ENCODE measurements at places on chromosomes 4 and X. TPM values are rescaled to one million over a fixed set of nuclear protein-coding genes. Genes with fewer than 3 reads are reported as not detected.
A peak's percentile ranks its signal among the peaks of the same experiment; 100 is the strongest.

Gene OPN1LW
- not detected for total RNA-seq

Gene CYTL1
- total RNA-seq: not detected

Gene CSN1S1
- not detected for total RNA-seq

Gene ATP7A
- total RNA-seq: 4.8 TPM

Gene HS6ST2
- total RNA-seq: 0.89 TPM

- DNase-seq: no peak
These were observed 332.5 kb upstream of the FAM241A start for GRCh38 chr4:111812760-111813159.

DNA sequence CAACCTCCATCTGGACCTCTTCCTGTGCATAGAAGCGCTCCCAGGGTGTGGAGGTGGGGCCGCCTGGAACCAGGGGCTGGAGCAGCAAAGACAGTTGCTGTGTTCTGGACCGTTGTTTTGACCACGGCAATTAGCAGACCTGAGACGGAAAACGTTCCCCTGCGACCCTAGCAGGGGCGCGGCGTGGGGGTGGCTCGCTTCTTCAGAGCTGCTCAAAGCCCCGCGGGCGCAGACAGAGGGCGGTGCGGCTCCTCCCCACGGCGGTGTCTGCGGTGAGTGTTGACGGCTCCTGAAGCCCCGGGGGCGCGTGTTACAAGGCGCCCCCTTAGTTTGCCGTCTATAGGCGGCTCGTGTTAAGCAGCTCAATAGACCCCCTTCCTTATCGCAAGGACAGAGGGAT is 79.2 kb downstream of the TRIML1 start:
- no peak for DNase-seq

- DNase-seq: no peak
These were observed 13.6 kb upstream of the AMTN start for GRCh38 chr4:70504733-70505132.

GRCh38 chr4:143512978-143513313 is 556 bp upstream of the SMARCA5 start:
- DNase-seq: no peak

- DNase-seq: no peak
These were observed 802.0 kb downstream of the RAPGEF2 start for GRCh38 chr4:159904906-159905305.

GRCh38 chrX:107454302-107454701 is 4.8 kb downstream of the FRMPD3 start:
- no peak for DNase-seq

DNA sequence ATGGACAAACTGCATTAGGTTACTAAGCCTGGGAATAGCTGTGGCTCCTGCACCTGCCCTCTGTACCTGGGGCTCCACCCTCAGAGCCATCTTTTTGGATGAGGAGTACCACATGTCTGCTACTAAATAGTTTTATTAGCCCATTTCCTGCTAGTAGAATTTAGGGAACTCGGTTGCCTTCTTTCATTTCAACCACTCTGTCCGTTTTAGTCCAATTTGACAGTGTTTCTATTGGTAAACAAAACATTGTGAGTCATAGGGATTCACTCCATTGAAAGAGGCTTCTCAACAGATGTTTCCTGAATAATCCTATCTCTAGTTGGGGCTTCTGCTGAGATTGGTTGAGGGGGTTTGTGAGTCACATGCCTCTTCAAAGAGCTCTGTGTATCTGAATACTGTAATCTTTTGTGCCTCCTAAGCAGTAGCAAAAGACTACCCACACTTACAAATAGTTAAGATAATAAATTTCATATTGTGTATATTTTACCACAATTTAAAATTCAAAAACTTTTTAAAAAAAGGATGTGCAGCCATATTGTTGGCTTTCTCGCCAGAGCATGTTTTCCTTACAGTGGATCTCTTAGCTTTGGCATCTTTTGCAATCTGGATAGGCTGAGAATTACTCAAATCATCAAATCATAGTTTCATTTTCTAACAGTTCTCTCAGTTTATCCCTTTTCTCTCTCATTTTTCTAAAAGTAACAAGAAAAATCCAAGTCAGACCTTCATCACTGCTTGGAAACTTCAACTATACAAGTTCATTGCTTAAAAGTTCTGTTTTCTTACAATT is 9.9 kb downstream of the FAM200B start:
- DNase-seq: no peak

DNA sequence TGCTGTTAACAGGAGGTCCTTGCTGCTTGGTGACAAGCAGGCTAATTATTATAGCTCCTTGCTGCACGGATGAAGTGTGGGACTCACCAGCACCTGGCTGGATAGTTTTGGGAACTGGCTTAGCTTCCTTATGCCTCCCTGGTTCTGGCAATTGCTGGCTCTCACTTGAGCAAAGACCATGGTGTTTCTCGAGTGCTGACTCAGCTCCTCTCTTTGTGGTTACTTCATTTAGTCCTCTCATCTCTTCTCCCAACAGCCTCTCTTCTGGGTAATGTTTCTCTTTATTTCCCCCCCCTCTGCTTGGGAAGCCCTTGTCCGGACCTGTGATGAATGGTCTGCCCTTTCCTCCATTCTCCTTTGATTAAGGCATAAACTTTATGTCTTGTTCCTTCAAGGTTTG is 100.4 kb downstream of the CBLL2 start:
- no peak for DNase-seq

- no peak for DNase-seq
These were observed 207.5 kb downstream of the PDGFC start for GRCh38 chr4:156764145-156764544.

DNA sequence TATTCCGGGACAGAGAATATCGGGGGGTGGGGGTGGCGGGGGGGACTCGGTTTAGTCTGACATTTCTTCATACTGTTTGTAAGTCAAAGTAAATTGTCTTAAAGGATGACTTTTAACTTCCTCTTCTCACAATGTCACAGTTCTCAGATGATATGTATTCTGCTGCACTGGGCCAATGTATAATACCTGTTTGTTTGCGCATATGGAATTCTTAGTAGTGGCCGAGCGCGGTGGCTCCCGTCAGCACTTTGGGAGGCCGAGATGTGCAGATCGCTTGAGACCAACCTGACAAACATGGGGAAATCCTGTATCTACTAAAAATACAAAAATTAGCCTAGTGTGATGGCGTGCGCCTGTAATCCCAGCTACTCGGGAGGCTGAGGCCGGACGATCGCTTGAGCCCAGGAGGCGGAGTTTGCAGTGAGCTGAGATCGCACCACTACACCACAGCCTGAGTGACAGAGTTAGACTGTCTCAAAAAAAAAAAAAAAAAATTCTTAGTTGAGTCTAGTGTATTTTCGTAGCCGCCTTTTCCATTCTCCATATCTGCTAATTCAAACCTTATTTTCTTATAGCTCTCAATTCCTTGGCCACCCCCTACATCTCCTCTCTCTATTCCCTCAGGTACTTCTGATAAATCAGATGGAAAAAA is 851 bp downstream of the POLR2B start:
- DNase-seq: peak; percentile 13

- DNase-seq: no peak
These were observed 217.6 kb upstream of the TTC29 start for GRCh38 chr4:147163311-147163710.

- DNase-seq: no peak
These were observed 38.7 kb downstream of the GABRA4 start for GRCh38 chr4:46954643-46955042.

GRCh38 chr4:111230265-111230664 is 607.4 kb upstream of the PITX2 start:
- no peak for DNase-seq

DNA sequence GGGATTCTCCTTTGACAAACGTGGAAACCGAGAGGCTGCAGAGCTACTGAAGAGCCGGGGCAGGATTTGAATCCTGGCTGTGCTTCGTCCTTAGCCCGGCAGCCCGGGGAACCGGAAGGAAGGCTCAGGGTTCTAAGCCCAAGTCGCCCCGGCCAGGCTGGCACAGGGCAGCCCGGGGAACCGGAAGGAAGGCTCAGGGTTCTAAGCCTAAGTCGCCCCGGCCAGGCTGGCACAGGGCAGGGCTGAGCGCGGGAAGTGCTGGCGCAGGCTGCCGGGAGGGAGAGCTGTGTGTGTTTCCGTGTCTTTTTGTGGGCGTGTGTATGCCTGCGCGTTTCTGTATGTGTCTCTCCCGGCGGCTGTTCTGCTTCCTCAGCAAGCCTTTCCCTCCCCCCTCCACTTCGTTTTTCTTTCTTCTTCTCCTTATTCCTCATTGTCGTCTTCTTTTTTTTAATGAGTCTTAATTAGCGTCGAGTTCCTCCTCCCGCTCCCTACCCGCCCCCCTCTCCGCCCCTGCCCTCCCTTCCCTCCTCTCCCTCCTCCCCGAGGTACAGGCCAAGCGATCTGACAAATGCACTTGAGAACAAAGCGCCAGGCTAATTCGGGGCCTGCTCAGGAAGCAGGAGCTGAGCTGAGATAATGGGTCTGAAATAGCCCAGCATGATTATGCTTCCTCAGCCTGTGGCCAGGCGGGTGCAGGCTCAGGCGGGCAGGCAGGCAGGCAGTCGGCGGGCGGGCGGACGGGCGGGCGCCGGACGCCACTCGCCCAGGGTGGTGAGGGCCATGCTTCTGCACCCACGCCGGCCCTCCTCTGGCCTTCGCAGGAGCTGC is 65.9 kb downstream of the EFNB1 start:
- DNase-seq: no peak

- DNase-seq: no peak
These were observed 6.2 kb upstream of the GSPT2 start for GRCh38 chrX:51737091-51737490.

- no peak for DNase-seq
These were observed 105.3 kb downstream of the KDR start for GRCh38 chr4:55020131-55020530.

- DNase-seq: no peak
These were observed 347.3 kb downstream of the SPRY1 start for GRCh38 chr4:123743848-123744247.

DNA sequence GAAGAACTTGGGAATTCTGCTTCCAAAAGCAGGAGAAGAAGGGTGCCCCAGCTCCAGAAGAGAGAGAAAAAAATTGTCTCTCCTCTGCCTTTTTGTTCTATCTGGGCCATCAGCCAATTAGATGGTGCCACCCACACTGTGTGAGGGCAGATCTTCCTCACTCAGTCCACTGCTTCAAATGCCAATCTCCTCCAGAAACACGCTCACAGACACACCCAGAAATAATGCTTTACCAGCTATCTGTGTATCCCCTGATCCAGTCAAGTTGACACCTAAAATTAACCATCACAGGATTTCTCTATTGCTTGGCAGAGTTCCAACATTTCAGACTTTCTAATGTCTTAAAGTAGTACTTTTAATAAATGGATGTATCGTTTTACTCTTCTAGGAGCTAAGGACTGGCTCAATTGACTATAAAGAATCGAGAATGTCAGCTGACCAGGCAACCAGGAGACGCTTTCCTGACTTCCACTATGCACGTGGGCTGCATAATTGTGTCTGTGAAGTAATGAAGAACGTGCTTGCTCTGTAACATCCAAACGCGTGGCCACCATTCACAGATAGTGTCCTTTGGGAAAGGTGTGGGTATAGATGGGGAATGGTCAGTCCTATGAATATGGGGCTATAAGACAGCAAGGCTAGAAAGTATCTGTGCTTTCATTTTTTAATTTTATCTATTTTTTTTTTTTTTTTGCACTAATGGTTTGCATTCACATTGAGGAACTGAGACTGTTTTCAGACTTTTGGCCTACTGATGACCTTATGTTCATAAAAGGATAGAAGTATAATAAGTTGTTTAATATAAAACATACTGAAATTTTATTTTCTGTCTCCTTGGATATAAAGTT is 9.9 kb upstream of the SMIM20 start:
- DNase-seq: no peak

DNA sequence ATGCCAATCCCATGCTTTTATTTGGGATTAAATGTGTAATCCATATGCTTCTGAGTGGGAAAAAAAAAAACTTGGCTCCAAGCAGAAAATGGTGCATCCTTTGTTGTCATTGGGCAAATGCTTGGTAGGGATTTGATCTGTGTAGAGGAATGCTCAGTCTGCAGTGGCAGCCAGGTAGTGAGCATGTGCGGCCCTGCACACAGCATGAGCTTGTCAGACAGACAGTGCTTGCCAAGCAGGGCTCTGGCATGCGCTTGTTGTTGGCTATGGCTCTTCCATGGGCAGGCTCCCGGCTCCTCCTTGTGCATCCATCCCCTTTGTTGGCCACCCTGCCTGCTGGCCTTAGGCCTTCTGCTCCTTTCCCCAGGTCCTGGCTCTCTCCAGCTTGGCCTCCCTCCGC is 130.3 kb downstream of the GPR143 start:
- DNase-seq: no peak

GRCh38 chr4:76767983-76768382 is 130.0 kb downstream of the SOWAHB start:
- DNase-seq: no peak

- DNase-seq: no peak
These were observed 57.2 kb upstream of the HS3ST1 start for GRCh38 chr4:11485926-11486325.

- no peak for DNase-seq
These were observed 345.7 kb upstream of the SPANXN4 start for GRCh38 chrX:142680038-142680437.

GRCh38 chr4:170145120-170145519 is 55.4 kb upstream of the AADAT start:
- DNase-seq: no peak

GRCh38 chr4:185227131-185227551 is 17.7 kb downstream of the SNX25 start:
- DNase-seq: no peak

DNA sequence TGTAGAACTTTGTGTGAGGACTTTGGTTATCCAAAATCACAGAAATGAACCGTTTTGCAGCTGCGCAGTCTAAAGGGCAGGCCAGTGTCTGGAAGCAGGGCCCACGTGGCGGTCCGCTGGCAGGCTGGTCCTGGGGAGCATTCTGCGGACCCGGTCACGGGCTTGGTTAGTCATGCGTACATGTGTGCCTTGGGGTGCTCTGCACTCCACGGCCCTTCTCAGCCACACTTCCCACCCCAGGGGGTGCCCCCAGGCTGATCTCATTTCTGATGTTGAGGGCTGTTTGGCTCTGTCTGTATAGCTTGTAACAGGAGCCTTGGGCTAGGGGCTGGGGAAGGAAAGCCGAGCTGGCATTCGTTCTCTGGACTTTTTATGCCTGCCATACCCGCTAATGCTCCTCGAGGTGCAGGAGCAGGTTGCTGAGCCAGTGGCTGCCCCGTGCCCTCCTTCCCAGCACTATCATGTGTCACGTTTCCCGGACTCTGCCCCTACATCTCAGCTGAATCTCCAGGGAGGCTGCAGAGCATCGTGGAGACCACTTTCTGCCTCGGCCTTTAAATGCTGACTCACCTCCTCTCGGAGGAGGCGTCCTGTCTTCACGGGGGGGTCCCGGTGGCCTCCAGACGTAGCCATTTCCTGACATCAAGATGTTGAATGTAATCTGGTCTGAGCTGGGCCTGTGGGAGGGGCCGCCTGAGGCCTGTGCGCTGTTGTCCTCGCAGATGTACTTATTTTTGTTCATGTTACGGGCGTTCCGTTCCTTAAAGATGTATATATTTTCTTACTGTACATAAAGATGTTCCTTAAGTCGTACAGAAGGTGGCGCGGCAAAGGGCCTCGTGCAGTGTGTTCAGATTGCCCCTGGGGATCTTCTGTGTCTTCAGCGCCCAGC is 11.4 kb upstream of the TADA2B start:
- no peak for DNase-seq

- no peak for DNase-seq
These were observed 91.8 kb upstream of the ATXN3L start for GRCh38 chrX:13411496-13412207.

- DNase-seq: no peak
These were observed 9.0 kb upstream of the HNRNPD start for GRCh38 chr4:82382751-82383150.
